Hypothalamus (tissue), 51 donors: ENCODE measurements at places on chromosomes 12 and 14.
A peak's percentile ranks its signal among the peaks of the same experiment; 100 is the strongest.

GRCh38 chr12:62267480-62267879 lies 7.3 kb downstream of the USP15 start:
- DNase-seq, result no peak

DNA sequence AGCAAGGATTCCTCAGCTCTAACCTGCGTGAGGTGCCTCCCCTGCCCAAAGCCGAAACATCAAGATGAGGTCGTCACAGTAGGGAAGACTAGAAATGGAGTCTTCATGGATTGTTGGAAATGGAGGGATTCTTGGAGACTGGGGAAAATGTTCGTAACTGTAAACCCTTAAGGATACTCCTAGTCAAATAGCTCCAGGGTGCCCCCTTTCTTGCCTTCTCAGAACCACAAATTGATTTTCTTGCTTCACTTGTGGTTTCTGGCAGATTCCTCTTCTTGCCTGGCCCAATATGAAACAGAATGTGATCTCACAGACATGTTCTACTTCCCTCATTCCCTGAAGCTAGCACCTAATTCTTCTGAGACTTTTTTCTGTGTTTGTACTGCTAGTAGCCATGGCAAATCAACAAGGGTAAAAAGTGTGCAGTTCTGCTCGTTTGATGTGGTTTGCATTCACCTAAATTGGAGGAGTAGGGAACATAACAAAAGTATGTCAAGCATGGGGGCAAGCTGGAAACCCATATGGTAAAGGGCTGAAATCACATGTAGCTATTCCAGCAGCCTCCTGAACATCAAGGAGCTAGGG lies 332.0 kb downstream of the PAWR start:
- no peak for DNase-seq

DNA sequence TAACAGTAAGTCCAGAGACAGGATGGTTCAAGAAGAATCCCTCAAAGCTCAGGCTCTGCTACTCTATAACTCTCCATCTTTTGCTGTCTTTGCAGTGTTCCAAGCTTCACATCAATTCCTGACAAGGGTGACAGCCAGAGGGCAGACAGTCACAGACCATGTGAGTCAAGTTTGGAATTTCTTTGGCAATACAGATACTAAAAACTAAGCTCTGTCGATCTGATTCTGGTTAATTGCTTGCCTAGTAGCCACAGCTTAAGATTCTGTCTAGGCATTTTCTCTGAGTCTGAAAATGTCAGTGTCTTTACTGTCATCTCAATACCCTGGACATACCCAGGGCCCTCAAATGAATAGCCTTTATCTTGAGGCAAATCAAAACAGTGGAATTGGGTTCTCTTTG lies 153.7 kb downstream of the CEP128 start:
- DNase-seq, result no peak

GRCh38 chr12:119475650-119476049 lies 117.9 kb upstream of the TMEM233 start:
- DNase-seq, result no peak

DNA sequence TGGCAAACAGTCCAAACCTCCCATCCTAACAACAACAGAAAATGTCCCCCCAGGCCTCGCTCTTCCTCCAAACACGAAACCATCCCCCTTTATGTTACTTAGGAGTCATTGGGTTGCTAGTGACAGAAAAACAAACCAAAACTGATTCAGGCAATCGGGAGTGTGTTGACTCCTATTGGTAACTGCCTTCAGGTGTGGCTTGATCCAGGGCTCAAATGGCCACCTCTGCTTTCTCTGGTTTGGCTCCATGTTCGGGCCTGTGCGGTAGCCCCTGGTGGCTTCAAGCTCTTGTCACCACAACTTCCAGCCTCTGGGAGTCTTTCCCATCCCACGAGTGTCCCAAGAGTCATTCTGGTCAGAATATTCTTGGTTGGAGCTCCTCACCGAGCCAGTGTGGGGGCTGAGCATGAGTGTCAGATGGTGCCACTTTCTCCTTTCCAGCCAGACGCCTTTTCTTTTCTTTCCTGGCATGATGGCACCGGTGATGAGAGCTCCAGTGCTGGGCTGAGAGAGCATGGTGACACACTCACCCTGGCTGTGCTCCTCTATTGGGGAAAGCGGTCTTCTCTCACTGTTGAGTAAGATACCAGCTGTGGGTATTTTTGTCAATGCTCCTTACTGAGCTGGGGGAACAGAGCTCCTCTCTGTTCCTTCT lies 38.6 kb downstream of the NOC4L start:
- no peak for DNase-seq

DNA sequence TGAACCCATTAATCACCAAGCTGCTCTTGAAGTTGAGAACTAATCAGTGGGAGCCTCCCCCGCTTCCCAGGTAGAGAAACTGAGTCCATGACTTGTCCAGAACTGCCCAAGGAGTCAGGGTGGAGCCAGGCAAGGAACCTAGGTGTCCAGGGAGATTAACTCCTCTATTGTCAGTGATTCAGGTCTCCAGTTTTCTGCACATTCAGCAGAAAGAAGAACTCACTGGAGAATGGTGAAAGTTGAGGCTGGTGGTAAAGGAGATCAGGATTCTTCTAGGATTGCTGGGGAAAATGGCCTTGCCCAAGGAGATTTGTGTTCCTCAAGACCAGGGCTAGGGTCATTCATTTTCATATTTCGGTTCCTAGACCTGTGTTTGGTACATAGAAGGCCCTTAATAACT lies 87.2 kb upstream of the CISTR start:
- DNase-seq, result no peak

DNA sequence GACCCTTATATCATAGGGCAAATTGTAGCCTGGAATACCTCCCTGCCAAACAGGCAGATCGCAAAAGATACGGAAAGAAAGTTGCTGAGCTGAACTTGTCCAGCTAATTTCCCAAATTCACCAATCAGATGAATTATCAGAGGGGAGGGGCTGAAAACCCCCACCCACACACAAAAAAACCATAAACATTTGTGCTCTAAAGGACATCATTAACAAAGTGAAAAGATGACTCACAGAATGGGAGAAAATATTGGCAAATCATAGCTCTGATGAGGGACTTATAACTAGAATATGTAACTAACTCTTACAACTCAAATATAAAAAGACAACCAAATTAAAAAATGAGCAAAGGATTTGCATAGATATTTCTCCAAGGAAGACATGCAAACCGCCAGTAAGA lies 36.3 kb downstream of the PTHLH start:
- no peak for DNase-seq

DNA sequence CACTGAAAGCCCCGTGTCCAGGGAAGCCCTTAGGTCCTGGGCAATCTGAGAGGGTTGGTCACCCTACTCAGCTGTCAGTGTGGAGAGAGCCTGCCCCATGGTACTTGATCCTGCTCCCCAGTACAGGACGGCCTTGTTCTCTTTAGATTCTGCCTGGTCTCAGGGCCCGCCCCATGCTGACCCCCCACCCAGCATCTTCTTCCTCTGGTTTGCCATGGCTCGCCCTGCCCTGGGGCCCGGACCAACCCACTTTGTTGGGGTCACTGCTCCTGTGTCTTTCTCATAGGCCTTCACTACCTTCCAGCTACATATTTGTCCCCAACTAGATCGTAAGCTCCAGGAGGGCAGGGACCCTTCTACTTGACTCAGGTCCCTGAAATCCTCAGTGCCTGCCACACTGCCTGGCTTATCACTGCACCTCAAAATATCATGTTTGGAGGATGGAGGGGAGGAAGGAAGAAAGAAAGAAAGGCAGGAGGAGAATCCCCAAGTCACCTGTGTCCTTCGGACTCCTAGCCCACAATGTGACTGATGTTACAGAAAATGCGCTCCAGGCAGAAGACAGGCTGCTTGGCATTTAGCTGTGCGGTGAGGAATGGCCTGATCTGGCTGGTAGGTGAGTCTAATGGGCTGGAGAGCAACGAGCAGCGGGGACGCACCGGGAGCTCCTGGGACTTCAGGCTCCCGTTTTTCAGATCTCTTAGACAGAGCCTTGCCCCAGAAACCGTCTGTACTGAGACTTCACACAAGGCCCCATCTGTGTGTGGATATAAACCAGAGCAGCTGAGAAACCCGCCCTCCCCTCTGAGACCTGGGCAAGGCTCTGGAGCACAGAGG lies 66.1 kb downstream of the C14orf132 start:
- DNase-seq, result no peak

- no peak for DNase-seq
These were observed 223.9 kb downstream of the PTPRO start for GRCh38 chr12:15546102-15546701.

- DNase-seq, result no peak
These were observed 151.5 kb upstream of the SLC38A2 start for GRCh38 chr12:46523863-46524770.

DNA sequence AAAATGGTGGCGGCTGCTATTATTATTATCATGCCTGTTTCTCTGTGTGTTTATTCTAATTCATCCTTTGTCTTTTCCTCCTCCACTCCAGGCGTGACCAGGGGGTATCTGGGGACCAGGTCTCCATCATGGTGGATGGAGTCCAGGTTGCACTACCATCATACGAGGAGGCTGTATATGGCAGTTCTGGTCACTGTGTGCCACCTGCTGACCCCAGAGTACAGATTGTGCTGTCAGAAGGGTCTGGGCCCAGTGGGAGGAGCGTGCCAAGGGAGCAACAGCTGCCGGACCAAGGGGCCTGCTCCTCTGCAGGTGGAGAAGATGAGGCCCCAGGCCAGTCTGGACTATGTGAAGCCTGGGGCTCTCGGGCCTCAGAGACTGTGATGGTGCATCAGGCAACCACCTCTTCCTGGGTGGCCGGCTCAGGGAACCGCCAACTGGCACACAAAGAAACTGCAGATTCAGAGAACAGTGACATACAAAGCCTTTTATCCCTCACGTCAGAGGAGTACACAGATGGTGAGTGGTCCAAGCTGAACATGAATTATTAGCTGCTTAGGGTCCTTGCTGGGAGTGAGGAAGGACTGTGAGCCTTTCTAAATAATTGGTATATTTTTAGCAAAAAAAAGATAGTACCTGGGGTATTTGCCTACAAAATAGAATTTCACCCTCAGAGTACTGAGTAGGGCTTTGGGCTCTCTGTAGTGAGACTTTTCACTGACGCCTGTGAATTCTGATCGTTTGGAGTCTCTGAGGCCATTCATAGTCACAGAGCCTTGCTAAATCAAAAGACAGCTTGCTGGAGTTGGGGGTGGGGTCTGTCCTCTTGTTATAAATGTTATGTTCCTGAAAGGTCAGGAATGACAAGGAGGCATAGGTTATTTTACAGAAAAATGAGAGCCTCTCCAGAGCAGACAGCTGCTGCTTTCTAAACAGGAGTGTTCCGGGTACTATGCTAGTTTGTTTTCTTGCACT lies 58.1 kb upstream of the SRSF5 start:
- peak; percentile 34 for DNase-seq

DNA sequence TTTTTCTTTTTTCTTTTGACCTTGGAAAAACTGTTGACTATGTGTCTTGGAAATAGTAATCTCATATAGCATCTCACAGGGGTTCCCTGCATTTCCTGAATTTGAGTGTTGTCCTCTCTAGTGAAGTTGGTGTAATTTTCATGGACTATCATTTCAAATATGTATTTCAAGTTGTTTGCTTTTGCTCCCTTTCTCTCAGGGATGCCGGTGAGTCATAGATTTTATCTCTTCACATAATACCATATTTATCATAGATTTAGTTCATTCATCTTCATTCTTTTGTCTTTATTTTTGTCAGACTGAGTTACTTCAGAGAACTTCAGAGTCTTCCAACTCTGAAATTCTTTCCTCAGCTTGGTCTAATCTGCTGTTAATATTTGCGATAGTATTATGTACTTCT lies 1320.6 kb downstream of the LRFN5 start:
- DNase-seq, result no peak

DNA sequence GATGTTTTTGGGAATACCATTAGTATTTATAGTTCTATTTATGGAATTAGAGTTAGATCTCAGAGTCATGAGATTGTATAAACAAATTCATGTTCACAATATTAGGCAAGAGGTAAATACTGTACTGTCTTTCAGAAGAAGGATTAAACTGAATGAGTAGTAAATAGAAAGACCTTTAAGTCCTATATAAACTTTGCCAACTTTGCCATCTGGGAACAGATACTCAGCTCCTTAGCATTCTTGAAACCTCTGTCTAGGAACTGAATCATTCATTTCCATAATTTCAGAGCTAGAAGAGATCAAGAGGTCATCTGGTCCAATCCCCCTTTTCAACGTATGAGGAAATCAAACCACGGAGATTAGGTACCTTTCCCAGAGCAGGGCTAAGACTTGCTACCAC lies 141.1 kb downstream of the CAND1 start:
- no peak for DNase-seq

DNA sequence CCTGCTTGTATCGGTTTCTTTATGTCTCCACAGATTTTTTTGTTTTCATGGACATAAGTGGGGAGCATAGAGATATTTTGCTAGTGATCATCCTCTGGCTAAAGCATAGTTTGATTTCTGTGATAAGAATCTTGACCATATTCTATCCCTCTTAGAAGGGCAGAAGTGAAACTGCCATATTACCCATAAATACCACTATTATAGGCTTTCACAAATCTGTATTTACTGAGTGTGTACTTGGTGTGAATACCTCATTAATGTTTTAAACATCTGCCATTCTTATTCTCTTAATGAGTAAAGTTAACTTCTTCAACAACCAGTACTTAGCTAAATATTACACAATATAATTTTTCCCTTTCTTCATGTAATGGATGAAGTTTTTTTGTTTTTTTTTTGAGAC lies 16.1 kb downstream of the WNK1 start:
- DNase-seq, result no peak

- DNase-seq, result no peak
These were observed 74.8 kb upstream of the GSC start for GRCh38 chr14:94844593-94845152.

GRCh38 chr12:15547691-15548090 lies 225.4 kb downstream of the PTPRO start:
- DNase-seq, result no peak

GRCh38 chr14:88352698-88353097 lies 29.6 kb upstream of the KCNK10 start:
- DNase-seq, result no peak

GRCh38 chr12:115756804-115757203 lies 520.7 kb downstream of the MED13L start:
- DNase-seq, result no peak

GRCh38 chr12:131636266-131636665 lies 74.6 kb upstream of the SFSWAP start:
- no peak for DNase-seq

DNA sequence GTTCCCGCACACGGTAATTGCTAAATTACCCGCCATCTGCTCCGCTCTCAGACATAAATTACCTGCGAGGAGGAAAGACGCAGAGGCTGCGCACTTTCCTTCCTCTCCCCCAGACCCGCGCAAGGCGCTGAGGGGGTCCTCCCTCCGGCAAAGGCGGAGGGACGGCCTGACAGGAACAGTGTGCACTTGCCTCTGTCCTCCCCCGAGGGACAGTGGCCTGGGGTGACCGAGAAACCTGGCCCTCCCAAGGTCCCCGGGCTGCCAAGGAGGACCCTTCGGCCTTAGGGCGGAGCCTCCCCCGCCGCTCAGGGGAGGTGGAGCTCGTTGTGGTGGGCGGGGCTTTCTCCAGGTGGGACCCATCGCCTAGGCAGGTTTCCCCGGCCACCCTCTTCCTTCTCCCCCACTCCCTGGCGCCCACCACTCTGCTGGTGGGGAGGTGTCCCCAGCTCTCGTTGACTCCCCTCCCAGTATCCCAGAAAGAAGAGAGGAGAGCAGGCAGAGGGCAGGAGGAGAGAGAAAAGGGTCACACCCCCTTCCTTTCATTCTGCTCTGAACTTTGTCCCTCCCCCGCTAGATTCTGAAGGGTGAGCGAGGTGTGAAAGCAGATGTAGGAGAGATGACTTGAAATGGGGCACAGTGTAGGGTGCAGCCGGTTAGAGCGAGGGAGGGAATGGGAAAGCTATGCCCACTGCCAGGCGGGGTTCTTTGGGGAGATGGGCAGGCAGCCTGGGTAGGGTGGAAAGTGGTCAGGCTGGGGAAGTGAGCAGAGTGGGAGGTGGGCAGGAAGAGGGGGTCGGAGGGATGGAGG lies 11.4 kb upstream of the CALCOCO1 start:
- DNase-seq, result no peak

- DNase-seq, result no peak
These were observed 194.6 kb downstream of the PAX9 start for GRCh38 chr14:36856095-36856878.
